ENCODE measurements at places on chromosomes 12 and 14.

- peaks cover 53% of the 10 kb centered on the region for H3K4me1 ChIP-seq
- peaks cover 100% of the 10 kb centered on the region for H3K27me3 ChIP-seq
- H3K27ac ChIP-seq: no peak overlapping the region
Measured at GRCh38 chr14:36656687-36657398, 4.8 kb upstream of the PAX9 start.

- no peak overlapping the region for H3K27ac ChIP-seq
- no peaks in the 10 kb centered on the region for H3K36me3 ChIP-seq
- H3K4me3 ChIP-seq: no peak overlapping the region
- peaks cover 21% of the 10 kb centered on the region for H3K27me3 ChIP-seq
Measured at GRCh38 chr12:117102800-117103181, 3.6 kb upstream of the TESC start.

DNA sequence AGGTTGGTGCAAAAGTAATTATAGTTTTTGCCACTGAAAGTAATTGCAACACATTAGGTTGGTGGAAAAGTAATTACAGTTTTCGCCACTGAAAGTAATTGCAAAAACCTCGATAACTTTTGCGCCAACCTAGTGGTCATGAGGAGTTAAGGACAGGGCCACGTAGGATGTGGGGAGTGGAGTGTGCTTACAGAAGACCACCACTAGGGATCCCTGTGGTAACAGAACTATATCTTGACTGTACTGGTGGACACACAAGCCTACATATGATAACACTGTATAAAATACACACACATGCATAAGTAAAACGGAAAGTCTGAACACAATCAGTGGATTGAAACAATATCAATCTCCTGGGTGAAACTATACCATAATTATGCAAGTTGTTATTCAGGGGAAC lies 187.4 kb upstream of the ABCD2 start:
- H3K27ac ChIP-seq: no peak overlapping the region
- H3K4me3 ChIP-seq: no peak overlapping the region
- H3K27me3 ChIP-seq: no peaks in the 10 kb centered on the region
- DNase-seq: peak; percentile 26

DNA sequence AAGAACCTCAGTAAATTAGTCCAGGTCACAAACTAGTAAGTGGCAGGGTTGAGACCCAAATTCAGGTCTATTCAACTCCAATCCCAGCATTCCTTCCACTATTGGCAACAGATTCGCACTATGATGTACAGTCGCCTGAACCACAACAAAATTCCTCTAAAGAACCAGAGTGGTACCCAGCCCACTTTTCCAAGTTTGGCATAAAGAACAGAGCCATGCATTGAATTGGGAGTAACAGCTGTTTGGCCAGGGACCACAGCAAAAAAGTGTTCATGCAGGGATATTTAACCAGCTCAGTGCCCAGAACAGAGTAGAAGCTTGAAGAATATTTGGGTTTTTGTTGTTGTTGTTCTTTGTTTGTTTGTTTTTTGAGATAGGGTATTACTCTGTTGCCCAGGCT lies 9.7 kb downstream of the TC2N start:
- H3K27ac ChIP-seq: no peak overlapping the region
- DNase-seq: no peak
- H3K36me3 ChIP-seq: no peaks in the 10 kb centered on the region
- peaks cover 24% of the 10 kb centered on the region for H3K4me1 ChIP-seq
- H3K27me3 ChIP-seq: no peaks in the 10 kb centered on the region

DNA sequence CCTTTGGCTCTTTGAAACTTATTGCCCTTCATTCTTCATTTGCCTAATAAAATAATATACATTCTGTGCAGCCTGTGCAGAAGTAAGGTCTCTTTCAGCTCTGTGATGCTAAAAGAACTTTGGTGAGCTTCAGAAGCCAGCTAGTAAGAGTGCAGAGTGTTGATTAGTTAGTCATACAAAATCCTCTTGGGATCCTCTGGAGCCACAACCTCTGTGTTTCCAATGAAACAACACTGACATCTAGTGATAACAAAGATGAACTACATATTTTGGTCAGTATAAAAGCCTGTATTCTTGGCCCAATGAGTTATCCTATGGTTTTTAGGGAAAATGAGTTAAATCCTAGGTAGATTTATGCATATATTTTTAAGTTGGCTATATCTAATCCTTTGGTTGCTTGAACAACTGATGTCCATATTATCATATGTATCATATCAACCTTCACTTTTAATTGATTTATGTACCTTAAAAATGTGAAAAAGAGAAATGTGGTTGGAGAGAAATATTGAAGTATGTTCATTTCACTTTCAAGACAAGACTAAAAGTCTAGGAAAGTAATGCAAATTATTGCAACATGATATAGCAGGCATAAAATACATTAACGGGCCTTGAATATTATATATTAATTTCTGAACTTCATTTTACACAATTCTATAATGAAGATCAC lies 158.4 kb downstream of the KLHL28 start:
- DNase-seq: no peak
- H3K27ac ChIP-seq: no peak overlapping the region
- H3K36me3 ChIP-seq: peaks cover 5% of the 10 kb centered on the region
- H3K4me1 ChIP-seq: peaks cover 8% of the 10 kb centered on the region

- peaks cover 16% of the 10 kb centered on the region for H3K4me1 ChIP-seq
- no peak for DNase-seq
- H3K27me3 ChIP-seq: peaks cover 36% of the 10 kb centered on the region
- no peak overlapping the region for H3K27ac ChIP-seq
Measured at GRCh38 chr14:50836515-50836914, 5.6 kb upstream of the NIN start.

All from WTC11 (cell line).